WTC11 (cell line): ENCODE measurements at places on chromosomes 4 and X.

- DNase-seq, result no peak
Measured at GRCh38 chrX:46216406-46216805, 328.8 kb downstream of the ZNF674 start.

DNA sequence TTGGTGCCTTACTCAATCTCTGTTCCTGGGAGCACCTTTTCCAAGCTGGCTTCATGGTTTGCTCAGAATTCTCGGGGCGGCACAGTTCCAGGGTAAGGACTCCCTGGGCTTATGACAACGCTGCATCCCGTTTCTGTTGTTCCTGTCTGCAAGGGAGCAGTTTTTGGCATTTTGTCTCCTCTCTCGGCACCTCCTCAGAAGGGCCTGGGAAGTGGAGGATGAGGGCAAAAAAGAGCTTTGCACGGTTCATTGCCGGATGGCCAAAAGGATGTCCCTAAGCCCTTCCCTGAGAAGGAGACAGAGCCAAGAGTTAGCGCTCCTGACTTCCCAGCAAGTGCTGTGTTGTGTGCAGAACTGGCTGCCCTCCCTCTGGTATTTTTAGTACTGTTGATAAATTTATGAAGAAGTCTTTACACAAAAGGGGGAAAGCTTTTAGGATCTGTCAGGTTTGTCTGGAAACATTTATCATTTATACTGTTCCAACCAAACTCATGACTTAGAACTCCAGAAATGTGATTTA, 13.4 kb downstream of the SRD5A3 start:
- DNase-seq, result no peak

- DNase-seq, result no peak
Measured at GRCh38 chr4:129223945-129224344, 128.0 kb downstream of the C4orf33 start.

DNA sequence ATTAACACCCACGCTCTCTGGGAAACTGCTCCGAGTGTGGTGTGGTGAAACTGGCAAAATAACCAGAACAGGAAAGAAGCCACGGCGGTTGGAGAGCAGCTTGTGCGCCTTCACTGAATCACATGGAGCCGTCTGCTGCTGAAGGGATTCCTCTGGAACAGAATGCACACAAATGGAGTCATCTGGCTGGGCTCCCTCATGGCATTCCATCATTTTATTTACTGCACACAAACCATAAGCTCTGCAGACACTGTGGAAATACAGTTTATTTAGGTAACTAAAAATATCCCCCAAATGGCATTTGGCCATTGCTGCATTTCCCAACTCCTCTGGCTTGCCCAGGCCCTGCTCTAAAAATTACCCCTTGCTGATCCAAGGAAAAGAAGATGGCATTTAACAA, 187.0 kb upstream of the S100G start:
- DNase-seq, result no peak

GRCh38 chr4:148238811-148239493, 203.3 kb downstream of the NR3C2 start:
- DNase-seq, result no peak

DNA sequence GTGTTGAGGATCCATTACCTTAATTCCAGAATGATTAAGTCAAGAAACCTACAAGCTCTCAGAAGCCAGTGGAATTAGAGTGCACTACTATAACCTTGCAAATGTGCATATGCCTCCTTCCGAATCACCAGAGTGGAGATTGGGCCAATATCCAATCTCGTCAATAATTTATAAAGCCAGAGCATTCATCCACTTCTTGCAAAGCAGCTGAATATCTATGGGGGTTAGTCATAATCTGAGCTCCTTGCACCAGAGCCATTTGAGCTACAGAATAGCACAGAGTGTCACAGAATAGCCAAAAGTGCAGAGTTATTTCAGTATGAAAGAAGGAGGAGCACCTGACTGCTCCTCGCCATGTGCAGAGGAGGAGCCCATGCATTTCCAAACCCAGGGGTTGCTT, 69.2 kb upstream of the MTM1 start:
- no peak for DNase-seq

DNA sequence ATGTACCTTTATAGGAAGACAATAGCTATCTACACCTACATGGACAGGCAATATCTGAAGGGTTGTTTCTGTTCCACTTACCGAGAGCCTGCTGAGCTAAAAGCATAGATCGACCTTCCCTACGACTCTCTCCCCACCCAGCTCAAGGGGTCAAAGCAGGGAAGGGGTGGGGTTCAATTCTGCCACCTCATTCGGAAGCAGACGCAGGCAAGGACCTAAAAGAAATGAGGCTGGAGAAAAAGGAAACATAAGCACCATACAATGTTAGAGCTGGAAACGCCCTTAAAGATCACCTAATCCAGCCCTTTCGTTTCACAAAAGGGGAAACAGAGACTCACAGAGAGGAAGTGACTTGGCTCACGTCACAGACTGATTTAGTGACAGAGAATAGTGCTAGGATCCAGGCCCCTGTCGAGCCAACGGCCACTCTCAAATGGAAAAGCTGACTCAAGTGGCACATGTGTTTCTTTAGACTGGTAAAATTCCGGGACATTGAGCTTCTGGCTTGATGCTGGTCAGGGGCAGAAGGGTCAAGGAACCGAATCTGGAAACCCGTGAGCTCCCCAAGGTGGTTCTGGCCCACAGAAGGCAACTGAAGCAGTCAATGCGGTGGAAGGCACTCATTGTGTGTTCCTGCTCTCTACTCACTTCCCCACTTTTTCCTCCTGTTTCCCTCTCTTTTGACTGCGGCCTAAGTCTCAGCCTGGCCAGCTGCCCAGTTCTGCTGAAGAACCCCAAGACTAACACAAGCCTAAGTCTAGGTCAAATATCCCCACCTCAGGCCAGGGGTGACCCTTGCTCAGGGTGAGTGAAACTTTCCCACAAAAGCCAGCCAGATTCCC, 7.5 kb downstream of the SEPTIN6 start:
- no peak for DNase-seq

DNA sequence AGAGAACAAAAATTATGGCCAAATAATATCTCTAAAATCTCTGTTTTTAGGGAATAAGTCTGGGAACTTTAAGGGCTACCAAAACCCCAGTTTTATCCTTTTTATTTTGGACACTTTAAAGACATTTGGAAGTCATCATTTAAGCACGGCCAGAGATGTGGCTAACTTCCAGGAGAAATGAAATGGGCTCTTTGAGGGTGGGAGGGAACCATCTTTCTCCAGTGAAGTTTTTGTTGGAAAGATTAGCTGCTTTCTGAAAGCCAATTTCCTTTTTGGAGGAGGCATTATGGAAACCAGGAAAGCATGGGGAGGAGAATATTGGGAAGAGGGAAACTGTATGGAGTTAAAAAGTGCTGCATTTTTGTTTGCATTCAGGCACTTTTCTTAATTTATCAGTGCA, 4.8 kb downstream of the VSIG1 start:
- no peak for DNase-seq

- no peak for DNase-seq
Measured at GRCh38 chr4:41473176-41473575, 64.8 kb upstream of the LIMCH1 start.

DNA sequence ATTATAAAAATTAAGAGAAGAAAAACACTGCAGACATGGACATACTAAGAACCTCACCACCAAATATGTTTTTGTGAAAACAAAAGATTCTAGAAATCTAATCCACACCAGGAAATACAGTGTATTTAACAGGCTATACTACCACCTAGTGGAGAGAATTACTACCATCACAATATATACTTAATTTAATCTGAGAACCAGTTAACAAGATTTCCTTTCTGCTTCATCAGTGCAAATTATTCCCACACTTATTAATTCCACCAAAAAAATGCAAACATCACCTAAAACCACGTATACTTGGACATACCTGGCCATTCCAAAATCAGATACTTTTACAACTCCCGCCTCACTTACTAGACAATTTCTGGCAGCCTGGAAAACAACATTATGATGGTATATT, 7.0 kb upstream of the TXK start:
- no peak for DNase-seq

GRCh38 chr4:24849351-24849750, 54.0 kb downstream of the SOD3 start:
- DNase-seq, result no peak

DNA sequence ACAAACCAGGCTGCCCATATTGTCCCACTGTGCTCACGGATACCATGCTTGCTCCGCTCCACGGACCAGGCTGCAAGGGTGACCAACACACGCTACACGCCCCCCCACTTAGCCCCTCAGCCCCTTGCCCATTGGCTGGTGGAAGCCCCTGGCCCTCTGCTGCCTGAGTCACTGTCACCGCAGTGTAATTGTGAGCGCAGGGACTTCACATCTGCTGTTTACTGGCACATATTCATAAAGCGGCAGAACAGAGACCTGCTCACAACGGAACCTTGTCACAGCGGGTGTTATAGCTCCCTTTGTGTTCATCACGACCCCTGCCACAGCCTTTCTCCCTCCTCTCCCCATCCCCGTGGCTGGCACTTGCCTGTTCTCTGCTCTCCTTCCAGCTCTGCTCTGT, 83.7 kb downstream of the PSAPL1 start:
- no peak for DNase-seq

DNA sequence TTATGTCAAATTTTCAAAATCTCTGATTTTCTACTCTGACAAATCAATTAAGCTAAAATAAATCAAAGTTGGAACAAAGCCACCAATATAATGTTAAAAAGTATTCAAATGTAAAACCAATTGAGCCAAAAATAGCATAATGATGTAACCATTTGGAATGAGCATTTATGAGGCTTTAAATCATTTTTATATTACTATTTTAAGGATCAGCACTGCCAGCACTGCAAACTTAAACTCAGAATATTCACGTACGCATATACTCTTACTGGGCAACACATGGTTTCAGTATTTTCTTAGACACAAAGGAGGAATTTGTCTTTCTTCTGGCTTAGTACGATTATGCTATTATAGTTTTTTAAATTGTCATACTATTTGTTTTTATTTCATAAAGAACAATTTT, 52.2 kb downstream of the AFAP1 start:
- DNase-seq, result no peak

- DNase-seq, result no peak
Measured at GRCh38 chr4:108346818-108347210, 178.1 kb upstream of the LEF1 start.

- no peak for DNase-seq
Measured at GRCh38 chrX:39514801-39515200, 583.0 kb downstream of the BCOR start.

GRCh38 chr4:55078987-55079386, 46.4 kb downstream of the KDR start:
- no peak for DNase-seq

- DNase-seq, result no peak
Measured at GRCh38 chr4:48445704-48446103, 37.4 kb upstream of the SLC10A4 start.

- DNase-seq, result no peak
Measured at GRCh38 chr4:2093265-2093664, 34.1 kb downstream of the NAT8L start.

- peak; percentile 17 for DNase-seq
Measured at GRCh38 chrX:57929373-57929772, 19.1 kb upstream of the ZXDA start.

DNA sequence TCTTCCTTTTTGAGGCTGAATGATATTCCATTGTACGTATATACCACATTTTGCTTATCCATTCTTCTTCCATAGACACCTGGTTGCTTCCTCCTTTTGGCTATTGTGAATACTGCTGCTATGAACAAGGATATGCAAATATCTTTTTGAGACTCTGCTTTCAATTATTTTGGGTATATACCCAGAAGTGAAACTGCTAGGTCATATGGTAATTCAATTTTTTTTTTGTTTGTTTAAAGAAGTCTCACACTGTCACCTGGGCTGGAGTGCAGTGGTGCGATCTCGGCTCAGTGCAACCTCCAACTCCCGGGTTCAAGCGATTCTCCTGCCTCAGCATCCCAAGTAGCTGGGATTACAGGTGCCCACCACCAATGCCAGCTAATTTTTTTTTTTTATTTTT, 75.3 kb downstream of the METTL14 start:
- DNase-seq, result no peak

- no peak for DNase-seq
Measured at GRCh38 chr4:159024266-159024665, 78.6 kb upstream of the RAPGEF2 start.

- no peak for DNase-seq
Measured at GRCh38 chrX:114006664-114007063, 577.2 kb upstream of the HTR2C start.

DNA sequence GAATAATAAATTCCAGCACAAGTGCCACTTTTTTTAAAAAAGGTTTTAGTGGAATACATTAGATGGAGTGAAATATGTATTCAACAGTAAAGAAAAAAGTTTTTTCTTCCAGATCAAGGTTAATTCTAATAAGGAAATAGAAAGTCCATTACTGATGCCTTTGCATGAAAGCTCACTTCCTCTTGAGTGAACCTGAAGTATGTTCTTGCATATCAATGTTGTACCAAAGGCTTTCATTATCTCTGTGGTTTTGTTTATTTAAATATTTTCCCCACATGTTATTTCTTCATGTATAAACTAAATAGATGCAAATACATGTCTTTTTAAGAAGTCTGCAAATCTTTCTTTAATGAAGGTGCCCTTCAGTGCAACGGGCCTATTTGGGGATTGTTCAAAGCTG, 307.9 kb downstream of the C4orf33 start:
- no peak for DNase-seq

DNA sequence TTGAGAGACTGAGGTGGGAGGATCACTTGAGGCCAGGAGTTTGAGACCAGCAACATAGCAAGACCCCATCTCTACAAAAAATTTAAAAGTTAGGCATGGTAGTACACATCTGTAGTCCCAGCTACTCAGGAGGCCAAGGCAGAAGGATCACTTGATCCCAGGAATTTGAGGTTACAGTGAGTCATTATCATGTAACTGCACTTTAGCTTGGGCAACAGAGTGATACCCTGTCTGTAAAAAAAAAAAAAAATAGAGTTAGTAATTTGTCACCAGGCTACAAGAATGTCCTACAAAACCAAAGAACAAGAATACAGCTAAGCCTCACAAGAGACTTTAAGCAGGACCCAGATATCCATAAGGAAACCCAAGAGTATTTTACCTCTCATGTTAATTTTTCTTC, 27.0 kb upstream of the RAB28 start:
- no peak for DNase-seq

GRCh38 chrX:65723706-65724105, 56.3 kb downstream of the MSN start:
- no peak for DNase-seq

DNA sequence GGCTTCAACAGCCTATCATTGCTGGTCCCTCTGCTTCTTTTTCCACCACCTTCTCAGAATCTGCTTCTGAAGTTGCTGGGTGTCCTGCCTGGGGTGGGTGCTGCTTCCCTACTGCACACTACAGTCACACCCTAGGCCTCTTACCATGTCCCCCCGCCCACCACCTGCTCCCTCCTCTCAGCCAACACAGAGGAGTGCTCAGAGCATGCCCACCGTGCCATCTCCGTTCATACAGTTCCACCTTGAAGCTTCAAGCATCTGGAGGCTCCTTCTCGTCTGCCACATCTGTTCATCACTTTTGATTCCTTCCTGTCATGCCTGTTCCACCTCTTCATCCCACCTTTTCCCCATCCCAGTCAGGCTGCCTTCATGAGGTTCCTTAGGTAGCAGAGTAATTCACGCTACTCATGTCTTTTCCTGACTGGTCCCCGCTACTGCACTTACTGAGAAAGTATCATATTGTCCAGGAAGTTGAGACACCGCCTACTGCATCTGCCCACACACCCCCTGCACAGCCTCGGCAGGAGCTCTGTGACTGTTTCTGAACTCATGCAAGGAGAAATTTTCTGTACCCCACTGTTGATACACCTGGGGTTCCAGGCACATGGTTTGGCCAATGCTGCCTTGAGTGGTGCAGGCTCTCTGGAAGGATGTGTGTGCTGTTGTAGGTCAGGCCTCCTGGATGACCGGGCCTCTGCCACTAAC, 39.5 kb downstream of the HADH start:
- DNase-seq, result no peak
